Left lobe of liver (tissue), 2 donors: ENCODE measurements at places on chromosomes 6 and 20. TPM values are rescaled to one million over a fixed set of nuclear protein-coding genes. Genes with fewer than 3 reads are reported as not detected.

GRCh38 chr6:122791310-122791679, 2.2 kb downstream of the SMPDL3A start:
- no peak for DNase-seq

- DNase-seq: no peak
Observed at GRCh38 chr6:66717801-66718200, 1010.8 kb upstream of the EYS start.

The PRICKLE4 gene
- 7.3 TPM for total RNA-seq

The CLPSL2 gene
- not detected for total RNA-seq

The UST gene
- 0.58 TPM for total RNA-seq

DNA sequence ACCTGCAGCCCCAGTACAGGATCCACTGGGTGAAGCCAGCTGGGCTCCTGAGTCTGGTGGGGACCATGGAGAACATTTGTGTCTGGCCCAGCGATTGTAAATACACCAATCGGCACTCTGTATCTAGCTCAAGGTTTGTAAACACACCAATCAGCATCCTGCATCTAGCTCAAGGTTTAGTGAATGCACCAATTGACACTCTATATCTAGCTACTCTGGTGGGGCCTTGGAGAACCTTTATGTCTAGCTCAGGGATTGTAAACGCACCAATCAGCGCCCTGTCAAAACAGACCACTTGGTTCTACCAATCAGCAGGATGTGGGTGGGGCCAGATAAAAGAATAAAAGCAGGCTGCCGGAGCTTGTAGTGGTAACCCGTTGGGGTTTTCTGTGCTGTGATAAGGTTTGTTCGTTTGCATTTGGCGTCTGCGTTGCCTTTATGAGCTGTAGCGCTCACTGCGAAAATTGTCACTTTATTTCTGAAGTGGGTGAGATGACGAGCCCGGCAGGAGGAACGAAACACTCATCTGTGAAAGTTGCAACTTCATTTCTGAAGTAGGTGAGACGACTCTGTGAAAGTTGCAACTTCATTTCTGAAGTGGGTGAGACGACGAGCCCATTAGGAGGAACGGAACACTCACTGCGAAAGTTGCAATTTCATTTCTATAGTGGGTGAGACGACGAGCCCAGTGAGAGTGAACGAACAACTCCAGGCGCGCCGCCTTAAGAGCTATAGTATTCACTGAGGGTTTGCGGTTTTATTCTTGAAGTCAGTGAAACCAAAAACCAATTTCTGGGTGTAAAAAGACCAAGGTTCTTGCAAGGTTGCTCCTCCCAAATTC, 31.1 kb downstream of the SERPINB6 start:
- DNase-seq: peak; percentile 33

- DNase-seq: no peak
Observed at GRCh38 chr6:111068866-111069234, 18.5 kb upstream of the SLC16A10 start.

The PDE10A gene
- 0.45 TPM for total RNA-seq

The ADGB gene
- not detected for total RNA-seq

The SLC24A3 gene
- total RNA-seq: 0.35 TPM

The BAK1 gene
- total RNA-seq: 4.8 TPM

The ARFGEF3 gene
- 0.18 TPM for total RNA-seq

- DNase-seq: no peak
Observed at GRCh38 chr20:1144401-1145172, 26.2 kb downstream of the PSMF1 start.

The ULBP2 gene
- 0.18 TPM for total RNA-seq

- DNase-seq: no peak
Observed at GRCh38 chr20:9021216-9021615, 47.7 kb upstream of the PLCB4 start.

DNA sequence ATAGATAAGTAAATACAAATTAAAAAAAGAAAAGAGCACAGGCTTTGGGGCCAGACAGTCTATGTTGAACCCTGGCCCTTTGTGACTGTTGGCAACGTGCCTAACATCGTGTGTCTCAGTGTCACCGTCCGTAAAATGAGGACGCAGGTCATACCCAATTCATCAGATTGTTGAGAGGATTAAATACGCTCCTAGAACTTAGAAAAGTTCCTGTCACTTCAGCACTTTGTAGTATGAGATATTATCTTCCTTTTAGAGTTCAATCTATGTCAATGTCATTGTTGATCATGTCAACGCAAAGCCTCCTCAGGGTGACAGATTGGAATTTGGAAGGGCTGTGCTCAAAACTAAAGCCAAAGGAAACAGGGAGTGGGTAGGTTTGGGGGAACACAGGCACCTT, 21.7 kb downstream of the SERPINB1 start:
- DNase-seq: no peak

GRCh38 chr6:35046103-35046502, 95.0 kb downstream of the TCP11 start:
- DNase-seq: no peak

DNA sequence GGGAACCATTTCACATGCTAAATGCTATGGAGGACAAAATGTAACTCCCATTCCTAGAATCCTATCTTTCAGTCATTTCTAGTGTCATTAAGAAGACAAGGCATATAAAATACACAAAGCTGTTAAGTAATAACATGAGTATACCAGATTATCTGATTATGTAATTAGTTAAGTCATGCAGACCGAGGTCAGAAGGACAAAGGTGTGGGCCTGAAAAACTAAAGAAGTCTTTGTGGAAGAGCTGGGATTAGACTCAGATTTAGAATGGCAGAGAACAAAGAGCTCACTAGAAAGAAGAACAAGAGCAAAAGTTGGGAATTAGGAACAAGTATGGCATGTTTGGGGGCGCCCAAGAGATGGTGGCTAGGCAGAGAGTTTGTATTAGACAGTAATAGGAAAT, 37.0 kb downstream of the EFHC1 start:
- no peak for DNase-seq

DNA sequence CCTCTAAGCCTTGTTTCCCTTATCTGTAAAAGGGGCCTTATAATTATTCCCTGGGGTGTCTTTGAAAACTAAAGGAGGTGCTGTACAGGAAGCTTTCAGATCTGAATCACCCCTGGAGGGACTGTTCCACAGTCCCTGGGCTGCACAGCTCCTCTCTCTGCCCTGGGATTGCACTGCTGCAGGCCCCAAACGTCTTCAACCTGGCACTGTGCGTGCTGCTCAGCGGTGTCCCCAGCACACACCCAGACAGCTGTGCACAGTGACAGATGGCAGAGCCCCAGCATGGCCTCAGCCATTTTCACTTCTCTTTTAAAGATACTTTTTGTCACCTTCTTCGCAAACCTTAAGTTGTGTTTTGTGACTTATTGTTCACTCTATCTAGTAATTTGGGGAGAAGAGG, 50.7 kb upstream of the INSM1 start:
- DNase-seq: no peak

GRCh38 chr6:93571346-93571745, 152.0 kb upstream of the EPHA7 start:
- DNase-seq: no peak

DNA sequence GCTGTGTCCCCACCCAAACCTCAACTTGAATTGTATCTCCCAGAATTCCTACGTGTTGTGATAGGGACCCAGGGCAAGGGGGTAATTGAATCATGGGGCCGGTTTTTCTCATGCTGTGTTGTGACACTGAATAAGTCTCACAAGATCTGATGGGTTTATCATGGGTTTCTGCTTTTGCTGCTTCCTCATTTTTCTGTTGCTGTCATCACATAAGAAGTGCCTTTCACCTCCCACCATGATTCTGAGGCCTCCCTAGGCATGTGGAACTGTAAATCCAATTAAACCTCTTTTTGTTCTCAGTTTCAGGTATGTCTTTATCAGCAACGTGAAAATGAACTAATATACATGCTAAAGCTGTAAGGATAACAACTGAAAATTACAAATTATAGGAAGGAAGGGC, 88.3 kb downstream of the CDYL start:
- no peak for DNase-seq

- DNase-seq: no peak
Observed at GRCh38 chr6:41675992-41676391, 37.7 kb downstream of the MDFI start.

DNA sequence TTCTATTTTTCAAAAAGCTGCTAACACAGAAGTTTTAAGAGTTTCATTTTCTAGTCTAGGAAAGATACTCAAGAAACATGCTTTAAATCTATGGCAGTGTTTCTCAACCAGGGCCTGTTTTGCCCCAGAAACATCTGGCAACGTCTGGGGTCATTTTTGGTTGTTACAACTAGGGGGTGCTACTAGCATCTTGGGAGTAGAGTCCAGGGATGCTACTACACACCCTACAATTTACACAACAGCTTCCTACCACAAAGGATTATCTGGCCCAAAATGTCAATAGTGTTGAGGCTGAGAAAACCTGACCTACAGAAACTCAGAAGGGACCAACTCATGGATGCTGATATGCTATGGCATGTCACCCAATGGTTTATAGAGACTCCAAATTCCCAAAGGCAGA, 24.4 kb downstream of the SERAC1 start:
- DNase-seq: no peak

DNA sequence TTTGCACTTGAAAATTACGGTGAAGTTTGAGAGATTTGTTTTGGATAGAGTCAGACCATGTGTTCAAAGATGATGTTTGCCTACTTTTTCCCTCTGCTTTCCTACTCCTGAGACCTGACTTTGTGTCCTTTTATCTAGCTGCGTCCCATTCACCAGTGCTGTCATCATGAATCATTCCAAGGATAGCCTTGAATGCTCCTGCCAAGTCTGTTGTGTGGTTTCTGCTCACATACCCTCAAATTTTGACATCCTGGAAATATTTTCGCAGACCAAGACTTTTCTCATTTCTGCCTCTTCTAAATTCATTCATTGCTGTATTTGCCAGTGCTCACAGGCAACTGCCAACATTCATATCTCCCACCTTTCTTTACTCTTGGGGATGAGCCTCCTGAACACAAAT, 175.9 kb upstream of the SCGN start:
- DNase-seq: no peak

DNA sequence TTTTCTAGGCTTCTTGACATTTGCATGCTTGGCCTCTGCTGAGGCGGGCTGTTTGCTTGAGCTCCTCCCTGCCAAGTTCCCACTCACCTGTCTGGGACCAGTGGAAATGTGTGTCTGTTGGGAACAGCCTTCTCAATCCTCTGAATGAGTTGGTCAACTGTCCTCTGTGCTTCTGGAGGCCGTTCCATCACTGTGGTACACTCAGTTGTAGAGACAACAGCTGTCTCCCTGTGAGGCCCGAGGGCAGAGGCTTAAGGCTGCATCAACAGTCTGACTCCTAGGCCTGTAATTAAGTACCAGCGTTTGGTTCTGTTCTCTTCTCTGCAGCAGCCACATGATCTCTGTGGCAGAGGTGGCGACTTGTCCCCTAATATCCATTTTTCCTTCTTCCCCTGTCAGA, 110.9 kb downstream of the CDC5L start:
- DNase-seq: peak; percentile 11
